ENCODE measurements at places on chromosomes 11 and 22.

GRCh38 chr11:113270080-113270479, 44.3 kb upstream of the TTC12 start:
- no peak for DNase-seq

- DNase-seq = no peak
Measured at GRCh38 chr22:37801946-37802309, 5.8 kb upstream of the GCAT start.

- no peak for DNase-seq
Measured at GRCh38 chr11:83438438-83438837, 152.3 kb upstream of the CCDC90B start.

DNA sequence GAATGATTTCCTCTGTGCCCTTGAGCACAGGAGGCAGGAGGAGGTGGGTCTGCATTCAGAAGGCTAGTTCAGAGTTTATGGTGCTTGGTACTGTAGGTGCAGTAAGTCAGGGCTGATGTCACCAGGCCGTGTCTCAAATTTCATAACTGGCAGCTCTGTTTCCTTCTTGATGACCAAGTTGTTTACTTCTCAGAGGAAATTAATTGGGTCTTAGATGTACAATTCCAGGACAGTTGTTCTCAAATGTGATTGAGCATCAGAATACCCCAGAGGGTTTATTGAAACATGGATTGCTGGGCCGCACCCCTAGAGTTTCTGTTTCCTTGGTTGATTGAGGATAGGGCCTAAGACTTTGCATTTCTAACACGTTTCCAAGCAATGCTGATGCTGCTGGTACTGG, 6.2 kb downstream of the AMOTL1 start:
- no peak for DNase-seq

DNA sequence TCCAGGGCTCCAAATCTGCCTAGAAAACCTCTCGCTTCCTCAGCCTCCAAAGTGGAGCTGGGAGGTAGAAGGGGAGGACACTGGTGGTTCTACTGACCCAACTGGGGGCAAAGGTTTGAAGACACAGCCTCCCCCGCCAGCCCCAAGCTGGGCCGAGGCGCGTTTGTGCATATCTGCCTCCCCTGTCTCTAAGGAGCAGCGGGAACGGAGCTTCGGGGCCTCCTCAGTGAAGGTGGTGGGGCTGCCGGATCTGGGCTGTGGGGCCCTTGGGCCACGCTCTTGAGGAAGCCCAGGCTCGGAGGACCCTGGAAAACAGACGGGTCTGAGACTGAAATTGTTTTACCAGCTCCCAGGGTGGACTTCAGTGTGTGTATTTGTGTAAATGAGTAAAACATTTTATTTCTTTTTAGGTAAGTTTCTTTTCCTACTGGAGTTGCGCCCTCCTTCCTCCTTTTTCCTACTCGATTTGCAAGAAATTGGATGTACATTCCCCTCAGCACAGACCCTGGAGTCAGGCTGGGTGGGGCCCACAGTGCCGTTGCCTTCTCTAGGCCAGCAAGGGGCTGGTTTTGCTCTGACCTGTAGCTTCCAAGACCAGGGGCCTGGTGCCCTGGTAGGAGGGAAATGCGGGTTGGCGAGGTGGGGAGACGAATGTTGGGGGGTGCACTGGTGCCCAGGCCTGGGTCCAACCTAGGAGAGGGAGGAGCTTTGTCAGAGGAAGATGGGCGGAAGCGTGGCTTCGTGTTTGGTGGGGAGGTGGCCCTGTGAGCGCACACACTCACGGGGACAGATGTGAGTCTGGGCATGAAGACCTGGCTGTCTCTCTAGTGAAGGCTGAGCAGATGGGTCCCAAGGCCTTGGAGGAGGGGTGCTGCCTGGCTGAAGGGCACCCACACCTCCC, 50.6 kb downstream of the ST14 start:
- no peak for DNase-seq

- DNase-seq = no peak
Measured at GRCh38 chr11:104625246-104625645, 273.0 kb downstream of the CASP12 start.

Data from hematopoietic multipotent progenitor cell treated with erythropoietin and hydrocortisone succinate and interleukin-3 and kit ligand, for 15 days (in vitro differentiated cells).